Ammon's horn (tissue), 1 donor: ENCODE measurements at places on chromosomes 16 and 17.

GRCh38 chr16:49597796-49598195 lies 224.2 kb downstream of the C16orf78 start:
- no peak for DNase-seq

DNA sequence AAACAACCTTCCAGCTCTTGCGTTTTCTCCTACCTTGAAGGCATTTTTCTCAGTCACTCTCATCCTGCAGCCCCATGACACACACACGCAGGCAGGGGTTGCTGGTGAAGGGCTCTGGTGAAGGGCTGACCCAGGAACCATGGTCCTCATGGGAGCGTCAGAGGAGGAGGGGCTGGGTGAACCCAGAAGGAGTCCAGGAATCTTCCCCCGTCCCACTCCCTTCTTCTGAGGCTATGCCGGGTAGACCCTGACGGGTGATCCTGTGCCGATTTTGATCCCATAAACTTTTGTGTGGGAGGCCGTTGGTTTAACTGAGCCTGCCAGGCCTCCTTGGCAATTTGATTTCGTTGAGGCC lies 278.4 kb upstream of the FOXF1 start:
- no peak for DNase-seq

DNA sequence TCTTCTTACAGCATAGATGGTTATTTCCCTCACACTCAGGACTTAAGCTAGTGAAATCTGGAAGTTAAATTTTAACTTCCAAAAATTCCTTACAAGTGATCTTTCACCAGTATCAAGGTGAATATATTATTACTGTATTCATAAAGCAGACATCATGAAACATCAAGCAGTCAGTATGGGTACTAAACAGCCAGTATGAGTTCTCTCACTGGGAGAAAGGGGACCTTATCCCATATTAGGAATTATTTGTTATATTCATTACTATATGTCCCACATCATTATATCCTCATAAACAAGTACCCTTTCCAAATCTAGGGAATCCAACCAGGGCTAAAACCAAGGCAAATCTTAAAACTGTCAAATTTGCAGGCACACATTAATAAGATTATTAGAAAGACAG lies 15.3 kb downstream of the NUFIP2 start:
- no peak for DNase-seq

- DNase-seq, result peak; percentile 51
Measured at GRCh38 chr17:27630607-27631410, at the start of gene LGALS9. Gene LGALS9, plus strand, starts transcription at chr17:27631188. Its CDS starts 78 bp downstream, at chr17:27631266.

GRCh38 chr16:57284209-57284951 lies at the start of gene PLLP:
Gene PLLP, minus strand, starts transcription at chr16:57284672. Its CDS starts 132 bp downstream, at chr16:57284540.
- DNase-seq, result peak; percentile 67

GRCh38 chr17:13813347-13814240 lies 211.9 kb upstream of the HS3ST3A1 start:
- DNase-seq, result no peak

GRCh38 chr16:59210955-59211541 lies 476.9 kb upstream of the GOT2 start:
- peak; percentile 11 for DNase-seq

GRCh38 chr17:79473876-79474440 lies 136.9 kb downstream of the RBFOX3 start:
- no peak for DNase-seq

- no peak for DNase-seq
Measured at GRCh38 chr16:14036889-14037288, 34.2 kb upstream of the MRTFB start.

DNA sequence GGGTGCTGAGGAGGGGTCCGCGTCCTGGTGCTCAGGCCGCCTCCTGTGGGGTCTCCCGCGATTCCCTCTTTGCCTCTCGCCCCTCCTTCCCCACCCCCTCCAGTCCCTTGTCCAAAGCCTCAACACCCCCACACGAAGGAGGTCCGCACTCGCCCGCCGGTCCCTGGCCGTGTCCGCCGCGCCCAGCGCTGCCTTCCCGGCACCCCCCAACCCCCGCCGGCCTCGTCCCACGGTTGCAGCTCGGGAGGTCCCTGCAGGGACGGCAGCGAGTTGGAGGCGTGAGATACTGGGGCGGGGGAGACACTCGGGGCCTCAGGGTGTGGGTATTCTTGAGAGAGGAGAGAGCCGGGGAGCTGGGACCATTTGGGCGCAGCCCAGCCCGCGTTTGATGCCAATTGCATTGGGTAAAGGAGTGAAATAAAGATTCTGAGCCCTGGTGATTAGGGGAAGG lies 468 bp downstream of the FLYWCH2 start:
- DNase-seq, result peak; percentile 11

DNA sequence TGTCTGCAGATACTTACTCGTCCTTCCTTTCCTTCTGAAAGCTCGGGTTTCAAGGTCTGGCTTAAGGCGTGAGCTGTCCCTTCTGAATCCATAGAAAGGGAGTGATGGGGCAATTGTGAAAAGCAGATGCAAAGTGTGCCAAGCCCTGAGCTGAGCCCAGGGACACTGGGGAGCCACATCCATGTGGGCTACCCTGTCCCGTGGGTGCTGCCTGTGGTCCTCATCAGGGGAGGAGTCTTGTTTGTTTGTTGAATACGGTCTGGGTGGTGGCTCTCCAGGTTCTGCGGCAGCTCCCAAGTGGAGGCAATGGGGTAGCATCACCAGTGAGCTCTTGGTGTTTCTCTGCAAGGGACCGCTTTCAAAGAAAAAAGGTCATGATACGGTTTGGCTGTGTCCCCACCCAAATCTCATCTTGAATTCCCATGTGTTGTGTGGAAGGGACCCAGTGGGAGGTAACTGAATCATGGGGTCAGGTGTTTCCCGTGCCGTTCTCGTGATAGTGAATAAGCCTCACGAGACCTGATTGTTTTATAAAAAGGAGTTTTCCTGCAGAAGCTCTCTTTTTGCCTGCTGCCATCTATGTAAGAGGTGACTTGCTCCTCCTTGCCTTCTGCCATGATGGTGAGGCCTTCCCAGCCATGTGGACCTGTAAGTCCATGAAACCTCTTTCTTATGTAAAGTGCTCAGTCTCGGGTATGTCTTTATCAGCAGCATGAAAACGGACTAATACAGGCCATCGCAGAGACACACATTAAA lies 1.0 kb upstream of the ALG1 start:
- DNase-seq, result no peak

DNA sequence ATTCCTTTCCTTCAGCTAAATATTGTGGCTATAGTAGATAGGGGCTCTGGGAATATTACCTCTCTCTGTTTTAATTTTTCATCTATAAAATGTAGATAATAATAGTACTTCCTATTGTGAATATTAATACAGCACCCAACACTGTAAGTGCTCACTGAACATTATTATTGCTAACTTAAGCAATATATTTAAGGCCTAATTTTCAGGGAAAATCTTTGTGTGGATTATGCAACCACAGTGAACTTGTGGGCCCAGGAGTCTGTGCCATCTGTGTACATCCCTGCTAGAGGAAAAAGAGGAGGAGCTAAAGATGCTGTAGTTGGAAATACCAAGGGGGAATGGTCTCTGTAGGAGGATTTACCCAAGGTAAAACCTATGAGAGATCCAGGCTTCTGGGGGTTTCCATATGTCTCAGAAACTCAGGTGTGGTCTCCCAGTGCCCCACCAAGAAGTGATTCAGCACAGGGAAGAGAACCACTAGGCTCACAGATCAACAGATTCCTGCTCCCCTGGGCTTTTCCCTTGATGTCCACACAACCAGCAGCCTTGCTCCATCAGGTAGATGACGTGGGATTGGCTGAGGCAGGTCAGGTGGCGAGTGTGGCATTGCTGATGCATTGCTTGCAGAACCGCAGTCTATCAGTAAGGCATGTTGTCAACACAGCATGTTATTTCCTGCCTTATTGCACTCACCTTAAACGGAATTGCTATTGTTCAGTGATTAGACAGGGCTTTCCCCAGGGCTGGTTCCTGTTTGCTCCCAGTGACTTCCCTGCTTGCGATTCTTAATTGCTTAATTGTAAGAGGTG lies 1.6 kb upstream of the N4BP1 start:
- DNase-seq, result no peak

DNA sequence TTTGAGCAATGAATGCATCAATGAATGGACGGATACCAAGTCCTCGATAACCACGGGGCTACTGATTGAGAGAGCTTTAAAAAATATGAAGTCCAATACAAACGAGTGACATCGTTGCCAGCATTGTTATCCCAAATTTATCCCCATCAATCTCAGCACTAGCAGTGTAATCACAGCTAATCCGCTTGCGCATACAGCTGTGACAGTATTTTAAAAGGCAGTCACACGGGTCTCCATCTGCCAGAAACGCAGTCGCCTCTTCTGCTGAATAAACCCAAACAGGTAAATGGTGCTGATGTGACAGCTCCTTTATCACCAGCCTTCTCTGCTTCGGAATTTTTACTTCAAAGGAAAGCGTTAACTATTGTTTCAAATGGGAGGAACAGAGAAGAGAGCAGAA lies 311.1 kb downstream of the XYLT1 start:
- DNase-seq, result no peak

DNA sequence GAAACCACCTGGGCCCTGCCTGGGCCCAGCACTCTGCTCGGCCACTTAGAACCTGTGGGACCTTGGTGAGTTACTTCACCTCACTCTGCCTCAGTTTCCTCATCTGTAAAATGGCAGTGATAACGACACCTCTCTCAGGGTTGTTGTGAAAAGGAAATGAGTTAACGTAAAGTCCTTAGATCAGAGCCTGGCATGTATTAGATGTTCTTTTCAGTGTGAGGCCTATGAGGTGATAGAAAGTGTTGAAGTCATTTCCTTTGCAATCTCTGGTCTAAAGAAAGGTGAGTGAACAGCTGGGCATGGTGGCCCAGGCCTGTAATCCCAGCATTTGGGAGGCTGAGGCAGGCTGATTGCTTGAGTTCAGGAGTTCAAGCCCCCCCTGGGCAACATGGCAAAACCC lies 51.7 kb upstream of the LGALS9 start:
- DNase-seq, result no peak

GRCh38 chr17:69854225-69854780 lies 220.7 kb upstream of the KCNJ16 start:
- DNase-seq, result no peak

- no peak for DNase-seq
Measured at GRCh38 chr16:83517398-83517797, 290.4 kb upstream of the HSBP1 start.

DNA sequence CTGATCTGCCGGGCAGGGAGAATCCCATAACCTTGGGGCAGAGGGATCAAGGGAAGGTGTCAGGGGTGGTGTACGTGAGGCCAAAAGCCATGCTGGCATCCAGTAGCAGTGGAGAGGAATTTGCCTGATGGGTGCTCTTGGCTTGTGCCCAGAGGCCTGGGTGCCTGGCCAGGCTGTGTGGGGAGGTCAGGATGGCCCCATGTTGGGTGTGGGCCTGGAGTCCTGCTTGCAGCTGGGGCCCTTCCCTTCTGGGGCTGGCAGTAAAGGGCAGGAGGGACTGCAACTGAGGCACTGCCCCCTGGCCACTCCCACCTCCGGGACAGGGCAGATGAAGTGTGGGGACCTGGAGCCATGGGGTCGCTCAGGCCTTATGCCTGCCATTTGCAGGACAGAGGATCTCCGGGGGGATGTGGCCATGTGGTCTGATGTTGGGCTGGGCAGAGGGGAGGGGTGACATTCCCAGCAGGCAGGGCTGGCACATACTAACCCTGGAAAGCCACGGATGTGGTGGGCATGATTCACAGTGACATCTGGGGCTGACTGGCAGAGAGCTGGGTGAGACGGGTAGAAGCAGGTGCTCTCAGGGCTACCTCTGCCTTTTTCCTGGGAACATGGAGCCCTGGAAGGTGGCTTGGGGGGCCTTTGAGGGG lies 3.5 kb downstream of the FMNL1 start:
- no peak for DNase-seq

- no peak for DNase-seq
Measured at GRCh38 chr17:1186214-1186820, 6.5 kb upstream of the ABR start.

DNA sequence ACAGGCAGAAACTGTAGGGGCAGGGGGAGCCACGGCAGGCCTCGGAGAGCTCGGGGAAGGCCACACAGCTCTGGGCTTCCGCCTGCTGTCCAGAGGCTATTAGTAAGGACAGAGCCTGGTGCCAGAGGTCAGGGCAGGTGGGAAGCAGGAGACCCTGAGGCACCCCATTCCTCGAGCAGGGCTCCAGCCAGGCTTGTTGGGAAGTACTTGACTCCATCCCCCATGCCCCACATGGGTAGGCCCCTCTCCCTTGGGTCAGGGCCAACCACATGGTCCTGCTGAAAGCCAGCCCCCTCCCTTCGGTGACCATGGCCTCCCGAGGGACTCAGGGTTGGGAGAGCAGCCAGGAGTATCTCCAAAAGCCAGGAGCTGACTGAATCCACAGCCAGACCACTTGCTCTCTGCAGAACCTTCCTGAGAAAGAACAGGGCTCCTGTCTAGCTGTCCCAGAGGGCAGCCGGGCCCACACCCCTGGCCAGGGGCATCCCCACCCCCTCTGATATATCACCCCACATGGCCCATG lies 17.4 kb upstream of the MPRIP start:
- DNase-seq, result no peak

GRCh38 chr17:42673266-42673884 lies 3.4 kb downstream of the PLEKHH3 start:
- DNase-seq, result no peak

- no peak for DNase-seq
Measured at GRCh38 chr16:12567602-12568001, 236.1 kb downstream of the CPPED1 start.

DNA sequence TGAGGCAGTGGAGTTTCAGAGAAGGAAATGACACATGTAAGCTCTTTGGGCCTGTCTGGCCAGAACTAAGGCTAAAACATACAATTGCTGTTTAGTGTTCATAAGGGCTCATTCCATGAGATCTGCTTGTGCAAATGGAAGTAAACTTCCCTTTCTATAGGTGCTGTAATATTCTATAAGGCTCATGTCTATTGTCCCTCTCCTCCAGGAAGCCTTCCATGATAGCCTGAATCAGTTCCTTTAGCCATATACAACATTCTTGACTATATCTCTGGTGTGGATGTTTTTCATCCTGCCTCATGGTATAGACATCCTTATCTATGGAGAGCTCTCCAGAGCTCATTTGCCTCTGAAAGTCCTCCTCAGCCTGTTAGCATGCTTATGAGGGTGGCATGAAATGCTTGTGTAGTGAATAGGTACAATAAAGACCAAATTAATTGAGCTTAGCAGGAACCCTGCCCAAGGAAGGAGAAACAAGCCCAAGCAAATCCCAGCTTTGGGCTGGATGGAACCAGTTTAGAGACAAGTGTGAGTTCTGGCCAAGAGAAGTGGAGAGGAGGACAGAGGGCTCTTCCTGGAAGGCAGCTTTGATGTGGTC lies 1.6 kb upstream of the ETV4 start:
- no peak for DNase-seq

DNA sequence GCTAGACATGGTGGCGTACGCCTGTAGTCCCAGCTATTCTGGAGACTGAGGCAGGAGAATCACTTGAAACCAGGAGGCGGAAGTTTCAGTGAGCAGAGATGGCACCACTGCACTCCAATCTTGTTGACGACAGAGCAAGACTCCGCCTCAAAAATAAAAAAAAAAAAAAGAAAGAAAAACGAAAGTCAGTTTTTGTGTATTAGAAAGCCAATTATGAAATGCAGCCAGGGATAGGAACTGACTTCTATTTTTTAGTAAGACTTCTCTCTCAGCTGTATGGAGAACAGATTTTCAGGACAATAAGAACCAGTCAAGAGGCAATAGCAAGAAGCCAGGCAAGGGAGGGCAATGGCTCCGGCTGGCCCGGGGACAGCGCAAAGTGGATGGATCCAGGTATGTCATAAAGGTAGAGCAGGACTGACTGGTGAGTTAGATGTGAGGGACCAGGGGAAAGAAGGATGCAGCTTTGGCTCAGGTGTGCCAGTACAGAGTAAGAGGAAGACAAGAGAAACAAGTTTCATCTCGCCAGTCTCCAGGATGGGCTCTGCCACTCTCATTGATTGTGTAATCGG lies 12.5 kb upstream of the CCL1 start:
- no peak for DNase-seq
